ENCODE measurements at places on chromosomes 6 and 20. TPM values are rescaled to one million over a fixed set of nuclear protein-coding genes. Genes with fewer than 3 reads are reported as not detected.

The ESR1 gene
- total RNA-seq = 4.7 TPM

The CARMIL1 gene
- total RNA-seq = 30.6 TPM

The GATA5 gene
- total RNA-seq = not detected

The ABHD16B gene
- total RNA-seq = not detected

The CST2 gene
- total RNA-seq = not detected

The SIRPA gene
- 16.2 TPM for total RNA-seq

GRCh38 chr6:104771258-104771832 lies 88.4 kb downstream of the HACE1 start:
- DNase-seq = no peak

GRCh38 chr20:46683939-46684750 lies 5.1 kb downstream of the TP53RK start:
- peak; percentile 68 for DNase-seq

- DNase-seq = no peak
Measured at GRCh38 chr6:34190504-34191122, 44.7 kb upstream of the GRM4 start.

GRCh38 chr6:44477293-44477894 lies 89.9 kb downstream of the CDC5L start:
- no peak for DNase-seq

Measured in thyroid gland (tissue), 4 donors.